ENCODE measurements at places on chromosomes 16 and 17.

DNA sequence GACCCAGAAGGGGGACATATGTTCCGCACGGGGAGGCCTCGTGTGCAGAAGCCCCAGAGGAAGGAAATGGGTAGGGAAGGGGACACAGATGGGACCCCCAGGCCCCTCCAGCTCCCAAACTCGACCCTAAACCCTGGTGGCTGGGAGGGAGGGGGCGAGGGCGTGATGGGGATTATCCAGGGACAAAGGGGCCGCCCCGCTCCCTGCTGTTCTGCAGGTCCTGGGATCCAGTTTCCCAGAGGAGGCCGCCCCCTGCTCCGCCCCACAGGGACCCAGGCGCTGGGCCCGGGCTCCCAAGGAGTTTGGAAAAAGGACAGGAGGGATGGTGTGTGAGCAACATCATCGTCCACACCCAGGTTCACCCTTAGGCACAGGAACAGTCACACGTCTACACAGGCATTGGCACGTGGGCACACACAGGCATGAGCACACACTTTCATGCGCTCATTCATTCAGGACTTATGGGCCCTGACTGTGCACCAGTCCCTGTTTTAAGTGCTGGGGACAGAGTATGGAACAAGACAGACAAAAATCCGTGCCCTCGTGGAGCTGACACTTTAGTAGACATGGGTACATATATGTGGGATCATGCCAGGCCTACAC, 12.8 kb upstream of the FBXL19 start:
- no peak for DNase-seq

DNA sequence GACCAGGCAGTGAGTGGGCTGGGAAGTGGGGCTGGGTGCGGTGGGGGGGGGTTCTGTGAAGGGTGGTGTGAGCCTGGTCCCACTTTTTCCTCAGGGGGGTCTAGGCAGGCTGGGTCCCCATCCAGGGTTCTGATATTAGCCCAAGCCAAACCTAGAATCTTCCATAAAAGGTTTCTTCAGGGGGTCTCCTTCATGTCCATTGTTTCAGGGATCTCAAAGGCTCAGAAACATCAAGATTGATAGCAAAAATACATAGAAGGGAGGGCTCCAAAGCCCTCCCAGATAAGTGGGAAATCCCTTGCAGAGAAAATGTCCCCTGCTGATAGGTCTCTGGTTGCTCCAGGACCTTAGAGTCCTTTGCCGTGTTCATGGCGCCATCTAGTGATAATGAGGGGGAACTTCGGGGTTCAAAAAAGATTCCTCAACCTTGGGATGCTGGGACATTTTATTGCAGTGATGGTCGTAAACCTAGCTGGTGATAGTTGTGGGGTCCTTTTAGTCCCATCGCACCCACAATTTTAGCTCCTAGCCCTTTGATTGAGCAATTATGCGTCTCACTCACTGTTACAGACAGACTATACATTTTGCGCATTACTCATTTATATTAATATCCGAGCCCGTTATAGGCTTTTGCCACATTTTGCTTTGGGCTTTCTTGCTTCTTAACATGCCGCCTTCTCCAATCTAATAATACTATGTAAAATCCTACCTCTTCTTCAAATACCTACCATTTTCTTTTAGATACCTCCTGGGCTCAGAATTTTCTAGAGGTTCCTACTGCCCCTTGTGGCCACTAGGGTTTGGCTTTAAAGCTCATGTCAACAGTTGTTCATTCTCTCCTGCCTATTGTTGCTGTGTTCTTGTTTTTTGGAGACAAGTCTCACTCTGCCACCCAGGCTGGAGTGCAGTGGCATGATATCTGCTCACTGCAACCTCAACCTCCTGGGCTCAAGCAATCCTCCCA, 35.1 kb downstream of the IGF2BP1 start:
- DNase-seq = no peak

DNA sequence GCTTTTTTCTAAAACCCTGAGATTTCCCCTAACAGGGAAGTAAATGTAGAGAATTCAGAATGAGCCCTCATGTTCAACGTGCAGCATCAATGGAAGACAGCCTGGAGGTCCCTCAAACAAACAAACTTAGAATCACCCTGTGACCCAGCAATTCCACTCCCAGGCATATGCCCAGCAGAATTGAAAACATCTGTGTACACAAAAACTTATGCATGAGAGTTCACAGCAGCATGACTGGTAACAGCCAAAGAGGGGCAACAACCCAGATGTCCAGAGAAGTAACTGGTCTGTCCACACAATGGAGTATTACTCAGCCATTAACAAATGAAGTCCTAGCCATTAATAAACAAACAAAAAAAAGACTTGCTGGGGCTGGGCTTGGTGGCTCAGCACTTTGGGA, 252.7 kb downstream of the PARN start:
- DNase-seq = no peak

GRCh38 chr16:22665803-22666202, 148.2 kb upstream of the HS3ST2 start:
- DNase-seq = no peak

DNA sequence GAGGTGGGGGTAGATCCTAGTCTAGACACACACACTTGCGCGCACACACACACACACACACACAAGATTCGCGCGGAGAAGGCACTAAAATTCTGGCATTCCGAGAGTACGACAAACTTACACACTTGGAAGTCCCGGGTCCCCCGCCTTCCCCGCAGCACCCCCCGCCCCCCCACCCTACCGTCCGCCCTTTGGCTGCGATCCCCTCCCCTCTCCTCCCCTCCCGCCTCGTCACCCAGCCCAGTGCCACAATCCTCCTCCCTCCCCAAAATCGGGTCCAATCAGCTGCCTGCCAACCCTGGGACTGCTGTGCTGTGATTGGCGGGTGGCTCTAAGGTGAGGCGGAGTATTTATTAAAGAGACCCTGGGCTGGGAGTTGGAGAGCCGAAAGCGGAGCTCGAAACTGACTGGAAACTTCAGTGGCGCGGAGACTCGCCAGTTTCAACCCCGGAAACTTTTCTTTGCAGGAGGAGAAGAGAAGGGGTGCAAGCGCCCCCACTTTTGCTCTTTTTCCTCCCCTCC, at the start of gene SOX9:
TSS of gene SOX9 (plus strand) at position 379 of the 522 bp plus-strand sequence. CDS start 372 bp downstream, outside the sequence.
- DNase-seq = no peak

DNA sequence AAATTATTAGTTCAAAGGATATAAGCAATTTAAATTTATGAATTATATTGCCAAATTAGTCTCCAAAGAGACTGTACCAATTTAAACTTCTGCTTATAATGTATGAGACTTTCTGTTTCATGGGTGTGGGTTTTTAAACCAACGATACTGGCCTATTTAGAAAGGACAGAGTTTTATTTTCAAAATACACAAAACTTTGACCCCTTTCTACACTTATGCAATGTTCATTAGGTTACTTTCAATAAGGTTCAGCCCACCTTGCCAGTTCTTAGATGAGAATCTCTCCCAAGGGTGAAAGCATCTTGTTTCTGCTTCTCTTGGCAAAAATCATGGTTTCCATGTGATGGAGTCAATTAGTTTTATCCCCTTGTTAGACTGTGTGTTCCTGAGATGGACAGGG, 84.7 kb downstream of the MYO1D start:
- DNase-seq = no peak

DNA sequence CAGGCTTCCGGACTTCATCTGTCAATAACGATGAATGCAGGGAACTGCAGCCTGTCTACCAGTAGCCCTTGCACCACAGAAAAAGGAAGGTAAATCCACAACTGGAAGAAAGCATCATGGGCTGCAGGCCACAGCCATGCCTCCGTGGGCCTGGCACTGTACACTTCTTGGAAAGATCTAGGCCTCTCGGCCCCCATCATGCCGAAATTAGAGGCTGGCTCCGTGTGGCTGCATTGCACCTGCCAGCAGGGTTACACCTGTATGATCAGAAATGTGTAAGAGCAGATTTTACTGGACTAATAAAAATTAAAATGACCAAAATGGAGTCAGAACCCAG, 52.2 kb downstream of the SDK2 start:
- DNase-seq = no peak

GRCh38 chr17:9401434-9401833, 174.2 kb downstream of the STX8 start:
- no peak for DNase-seq

GRCh38 chr16:4115949-4116318, 308 bp downstream of the ADCY9 start:
- no peak for DNase-seq

- peak; percentile 63 for DNase-seq
Measured at GRCh38 chr16:57041182-57042156, 50.9 kb upstream of the CPNE2 start.

- no peak for DNase-seq
Measured at GRCh38 chr16:89759746-89760340, 38.5 kb downstream of the ZNF276 start.

DNA sequence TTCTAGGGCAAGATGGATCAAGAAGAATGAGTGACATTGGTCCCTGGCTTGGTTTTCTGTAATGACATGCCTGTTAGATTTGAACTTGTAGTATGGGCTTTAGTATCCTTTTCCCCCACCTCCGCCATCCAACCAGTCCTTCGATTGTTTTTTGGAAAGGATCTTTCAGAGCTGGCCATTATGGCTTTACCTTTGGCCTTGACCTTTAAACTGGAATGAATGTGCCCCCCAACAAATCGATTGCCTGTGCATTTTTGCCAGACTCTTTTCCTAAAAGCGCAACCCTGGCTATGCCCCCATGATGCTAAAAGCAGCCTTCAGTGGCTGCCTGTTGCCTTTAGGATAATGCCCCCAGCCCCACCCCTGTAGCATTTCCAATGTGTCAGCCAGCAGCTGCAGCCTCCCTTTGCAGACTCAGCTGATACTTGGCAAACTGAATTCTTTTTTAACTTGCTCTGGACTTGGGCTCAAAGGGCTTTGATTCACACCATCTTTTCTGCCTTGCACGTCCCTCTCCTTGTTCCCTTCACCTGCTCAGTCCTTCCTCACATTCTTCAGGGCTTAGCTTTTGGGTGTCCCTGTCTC, 4.0 kb downstream of the GPRC5C start:
- no peak for DNase-seq

GRCh38 chr17:57419940-57420550, 163.7 kb downstream of the MSI2 start:
- no peak for DNase-seq

- DNase-seq = no peak
Measured at GRCh38 chr17:39569126-39569525, 38.6 kb downstream of the NEUROD2 start.

- DNase-seq = no peak
Measured at GRCh38 chr16:59210955-59211541, 476.9 kb upstream of the GOT2 start.

DNA sequence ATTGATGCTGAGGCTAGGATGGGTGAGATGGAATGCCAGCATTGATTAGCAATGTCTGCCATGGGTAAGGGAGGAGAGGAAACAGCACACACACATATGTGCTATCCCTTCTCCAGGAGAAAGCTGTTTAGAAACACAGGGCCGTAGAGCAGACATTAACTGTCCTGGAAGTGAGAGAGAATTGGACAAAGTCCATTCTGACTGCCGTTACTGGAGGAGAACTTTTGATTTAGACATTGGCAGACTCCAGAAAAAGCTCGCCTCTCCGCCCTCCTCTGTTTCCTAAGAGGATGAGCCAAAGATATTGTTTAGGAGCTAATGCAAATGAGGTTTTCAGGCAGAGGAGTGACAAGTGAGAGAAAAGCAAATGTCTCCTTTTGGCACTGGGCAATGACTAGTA, 237.0 kb downstream of the HAPSTR1 start:
- DNase-seq = no peak

DNA sequence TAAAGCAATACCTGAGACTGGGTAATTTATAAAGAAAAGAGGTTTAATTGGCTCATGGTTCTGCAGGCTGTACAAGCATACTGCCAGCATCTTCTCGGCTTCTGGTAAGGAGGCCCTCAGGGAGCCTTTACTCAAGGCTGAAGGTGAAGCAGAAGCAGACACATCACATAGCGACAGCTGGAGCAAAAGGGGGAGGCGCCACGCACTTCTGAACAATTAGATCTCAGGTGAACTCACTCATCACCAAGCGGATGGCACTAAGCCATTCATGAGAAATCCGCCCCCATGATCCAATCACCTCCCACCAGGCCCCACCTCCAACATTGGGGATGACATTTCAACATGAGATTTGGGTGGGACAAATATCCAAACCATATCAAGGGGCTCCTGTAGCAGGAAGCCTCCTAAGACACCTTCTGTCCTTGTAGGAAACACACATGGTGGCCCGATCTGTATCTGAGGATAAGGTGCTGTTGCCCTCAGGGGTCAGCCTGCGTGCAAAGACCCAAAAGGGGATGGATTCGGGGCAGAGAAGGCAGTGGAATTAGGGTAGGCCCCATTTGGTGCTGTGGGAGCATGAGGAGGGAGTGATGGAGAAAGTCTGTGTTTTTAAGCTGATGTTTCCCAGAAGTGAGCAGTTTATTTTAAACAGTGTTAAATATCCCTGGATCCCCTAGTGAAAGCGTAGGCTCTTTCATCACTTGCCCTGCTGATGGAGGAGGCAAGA, 23.0 kb downstream of the IL21R start:
- peak; percentile 4 for DNase-seq

GRCh38 chr16:13099822-13100221, 198.4 kb downstream of the SHISA9 start:
- no peak for DNase-seq

- DNase-seq = no peak
Measured at GRCh38 chr16:88846088-88846487, 10.7 kb downstream of the GALNS start.

DNA sequence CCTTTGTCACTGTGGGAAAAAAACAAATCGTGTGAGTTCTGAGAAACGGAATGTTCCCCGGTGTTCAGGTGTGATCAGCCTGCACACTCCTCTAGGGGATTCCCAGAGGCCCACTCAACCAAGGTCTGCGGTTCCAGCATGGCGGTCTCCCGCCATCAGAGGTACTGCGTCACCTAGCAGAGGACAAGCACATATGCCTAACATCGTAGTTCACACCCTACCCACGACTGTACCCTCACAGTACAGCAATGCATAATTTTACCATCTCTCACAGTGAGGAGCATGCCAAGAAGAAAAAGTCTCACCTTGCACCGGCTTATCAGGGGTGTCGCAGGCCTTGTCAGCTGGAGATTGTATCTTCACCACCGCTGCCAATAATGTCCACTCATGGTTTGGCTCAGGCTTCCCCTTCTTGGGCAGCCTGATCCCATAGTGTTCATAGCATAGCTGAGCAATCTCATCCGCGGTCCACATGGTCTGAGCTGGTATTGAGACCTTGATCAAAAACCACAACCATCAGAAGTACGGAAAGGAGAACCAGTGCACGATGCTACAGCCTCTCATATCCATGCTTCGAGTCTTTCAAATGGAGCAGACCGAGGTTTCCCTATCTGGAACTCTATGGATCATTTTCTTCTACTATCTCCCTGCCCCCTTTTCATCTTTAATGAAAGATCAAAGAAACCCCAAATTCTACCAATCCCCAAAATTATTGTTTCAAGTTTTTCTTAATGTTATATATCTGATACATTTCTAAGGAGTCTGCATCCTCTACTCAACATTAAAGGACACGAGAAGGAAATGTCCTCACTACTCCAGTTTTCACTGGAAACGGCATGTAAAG, 2.5 kb downstream of the ADAT1 start:
- DNase-seq = no peak

- no peak for DNase-seq
Measured at GRCh38 chr17:63477480-63478440, 899 bp downstream of the ACE start.

DNA sequence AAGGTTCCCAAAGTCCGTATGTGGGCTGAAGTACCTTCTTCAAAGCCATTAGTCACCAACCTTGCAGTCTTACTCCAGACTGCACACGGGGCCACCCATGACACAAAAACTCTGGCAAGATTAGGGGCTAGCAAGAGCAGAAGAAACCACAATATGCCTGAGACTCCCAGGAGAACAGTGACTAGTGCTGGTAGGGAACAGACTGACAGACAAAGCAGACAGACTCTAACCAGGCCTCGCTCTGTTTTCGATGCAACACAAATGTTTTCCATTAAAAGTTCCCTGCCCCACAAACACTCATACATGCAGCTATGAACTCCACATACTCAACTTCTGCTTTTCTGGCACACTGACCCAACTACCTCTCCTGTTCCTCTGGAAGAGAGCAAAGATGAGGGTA, 102.2 kb downstream of the HIC1 start:
- no peak for DNase-seq

All from activated CD4-positive, alpha-beta T cell treated with anti-CD3 and anti-CD28 coated beads for 1 hour (primary cell).